ENCODE measurements at places on chromosomes 11 and 22.

DNA sequence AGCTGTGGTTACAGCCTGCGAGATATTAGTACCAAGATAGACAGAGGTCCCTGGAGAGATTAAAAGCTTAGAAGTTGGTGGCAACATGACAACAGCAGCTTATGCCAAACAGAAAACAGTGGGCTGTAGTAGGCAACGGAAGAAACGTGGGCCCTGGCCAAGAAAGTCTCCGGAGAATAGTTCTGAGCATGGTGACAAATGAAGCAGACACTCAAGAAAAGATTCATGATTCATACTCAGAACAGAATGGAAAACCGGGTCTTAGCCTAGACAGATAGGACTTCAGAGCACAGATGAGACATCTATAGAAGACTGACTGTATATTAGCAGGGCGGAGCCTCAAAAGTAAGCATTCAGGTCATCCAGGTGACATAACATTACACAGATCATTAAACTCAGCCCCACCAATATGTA lies 727.4 kb downstream of the ETS1 start:
- no peak for DNase-seq

DNA sequence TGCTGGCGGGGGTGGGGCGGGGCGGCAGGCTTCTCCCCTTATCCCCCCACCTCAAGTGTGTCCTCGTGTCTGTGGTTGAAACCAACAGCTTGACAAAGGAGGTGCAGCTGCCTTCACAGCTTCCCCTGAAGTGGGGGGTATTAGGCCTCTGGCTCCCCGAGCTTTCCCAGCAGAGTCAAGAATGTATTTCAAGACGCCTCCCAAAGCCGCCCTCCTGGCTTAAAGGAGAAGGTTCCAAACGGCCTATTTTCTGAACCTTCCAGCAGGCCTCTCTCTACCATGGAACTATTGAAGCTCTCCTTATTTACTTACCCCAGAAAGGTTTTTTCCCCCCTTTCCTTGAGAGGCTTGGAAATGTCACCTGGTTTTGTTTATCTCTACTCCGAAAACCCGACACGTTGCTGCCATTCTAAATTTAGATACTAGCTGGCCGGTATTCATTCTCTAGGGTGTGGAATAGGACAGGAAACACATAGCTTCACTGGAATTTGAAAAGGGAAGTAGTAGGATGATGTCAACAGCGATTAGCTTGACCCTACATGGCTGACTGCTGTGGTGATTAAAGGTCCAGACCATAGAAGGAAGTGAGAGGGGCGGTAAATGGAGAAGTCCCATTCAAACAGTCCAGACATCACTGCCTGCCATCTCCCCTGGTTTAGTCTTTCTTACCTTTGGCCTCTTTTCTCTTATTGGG lies 671 bp upstream of the PICALM start:
- DNase-seq = peak; percentile 81

DNA sequence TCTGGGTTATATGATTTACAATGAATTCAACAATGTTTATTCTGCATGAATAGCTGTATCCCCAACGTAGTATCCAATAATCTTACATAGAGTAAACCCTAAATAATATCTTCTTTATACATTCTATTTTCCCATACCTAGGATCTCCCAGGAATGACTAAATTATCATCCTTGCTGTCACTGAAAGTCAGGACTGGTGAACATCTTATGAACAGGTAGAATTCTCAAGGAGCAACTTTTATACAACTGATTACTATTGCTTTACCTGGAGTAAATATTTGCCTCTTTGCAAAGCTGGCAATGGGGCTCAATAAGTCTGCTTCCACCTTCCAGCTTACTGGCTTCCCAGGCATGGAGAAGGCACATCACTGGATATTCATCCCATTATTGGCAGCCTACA lies at the start of gene OR51B6:
OR51B6 (plus strand) TSS at position 301 of the 400 bp plus-strand sequence; CDS start at position 301, 0 bp downstream.
- DNase-seq = no peak

DNA sequence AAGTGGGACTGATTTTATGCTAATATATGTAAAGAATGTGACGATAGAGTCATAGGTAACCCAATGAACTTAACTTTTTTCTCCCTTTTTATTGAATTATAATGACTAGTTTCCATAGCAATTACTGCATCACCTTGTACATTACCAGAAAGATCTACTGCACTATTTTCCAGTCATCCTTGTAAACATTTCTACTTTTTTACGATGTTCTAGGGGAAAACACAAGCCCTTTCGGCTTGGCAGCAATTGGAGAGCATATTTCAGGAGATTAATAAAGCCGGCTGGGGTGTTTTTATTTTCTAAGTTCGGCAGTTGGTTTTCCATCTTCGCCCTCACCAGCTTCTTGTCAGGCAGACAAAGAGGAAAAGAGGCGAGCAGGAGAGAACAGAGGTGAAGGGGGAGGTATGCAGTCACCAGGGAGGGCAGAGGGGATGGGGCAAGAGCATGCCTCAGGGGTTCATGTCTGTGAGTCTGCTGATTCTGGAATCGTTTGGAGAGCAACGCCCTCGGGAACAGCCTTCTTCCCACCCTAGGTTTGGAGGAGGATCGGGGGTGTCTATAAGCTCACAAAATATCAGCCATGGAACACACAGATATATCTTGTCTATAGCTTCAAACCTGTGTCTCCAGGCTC lies 476.4 kb downstream of the MIAT start:
- DNase-seq = no peak
